ENCODE measurements at places on chromosomes 7 and 10. TPM values are rescaled to one million over a fixed set of nuclear protein-coding genes. Genes with fewer than 3 reads are reported as not detected.

Gene FAM237B
- not detected for total RNA-seq

DNA sequence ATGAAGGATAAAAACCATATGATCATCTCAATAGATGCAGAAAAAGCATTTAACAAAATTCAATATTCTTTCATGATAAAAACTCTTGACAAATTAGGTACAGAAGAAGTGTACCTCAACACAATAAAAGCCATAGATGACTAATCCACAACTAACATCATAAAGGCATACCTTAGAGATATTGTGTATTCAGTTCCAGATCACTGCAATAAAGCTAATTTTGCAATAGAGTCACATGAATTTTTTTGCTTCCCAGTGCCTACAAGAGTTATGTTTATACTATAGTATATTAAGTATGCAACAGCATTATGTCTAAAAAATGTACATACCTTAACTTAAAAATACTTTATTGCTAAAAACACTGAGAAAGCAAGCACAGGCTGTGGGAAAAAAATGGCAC lies 18.9 kb upstream of the RNF32 start:
- H3K27ac ChIP-seq = no peak overlapping the region
- no peaks in the 10 kb centered on the region for H3K27me3 ChIP-seq
- no peaks in the 10 kb centered on the region for H3K4me1 ChIP-seq
- no peaks in the 10 kb centered on the region for H3K36me3 ChIP-seq

DNA sequence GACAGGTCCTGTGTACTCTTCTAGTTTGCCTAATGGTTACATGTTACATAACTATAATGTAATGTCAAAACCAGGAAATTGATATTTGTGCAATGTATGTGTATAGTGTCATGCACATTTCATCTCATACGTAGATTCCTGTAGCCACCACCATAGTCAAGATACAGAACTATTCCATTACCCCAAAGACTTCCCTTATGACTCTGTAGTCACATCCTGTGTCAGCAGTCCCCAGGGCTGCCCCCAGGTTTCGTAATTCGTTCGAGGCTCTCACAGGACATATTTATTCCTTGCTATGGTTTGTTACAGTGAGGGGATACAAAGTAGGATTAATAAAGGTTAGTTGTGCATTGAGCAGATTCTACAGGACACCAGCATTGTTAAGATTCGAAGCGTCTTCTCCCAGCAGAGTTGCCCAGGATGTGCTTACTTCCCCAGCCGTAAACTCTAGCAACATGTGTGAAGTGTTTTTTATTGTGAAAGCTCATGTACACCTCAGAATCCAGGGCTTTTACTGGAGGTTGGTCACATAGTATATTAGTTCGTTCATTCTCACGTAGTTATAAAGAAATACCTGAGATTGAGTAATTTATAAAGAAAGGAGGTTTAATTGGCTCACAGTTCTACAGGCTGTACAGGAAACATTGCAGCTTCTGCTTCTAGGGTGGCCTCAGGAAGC lies 18.6 kb downstream of the RABGEF1 start:
- no peak overlapping the region for H3K4me3 ChIP-seq
- no peaks in the 10 kb centered on the region for H3K4me1 ChIP-seq

Gene OR2A1
- total RNA-seq = not detected

- no peaks in the 10 kb centered on the region for H3K27me3 ChIP-seq
- no peaks in the 10 kb centered on the region for H3K4me1 ChIP-seq
- no peak for DNase-seq
- no peaks in the 10 kb centered on the region for H3K36me3 ChIP-seq
- no peak overlapping the region for H3K27ac ChIP-seq
- no peak overlapping the region for H3K4me3 ChIP-seq
Observed at GRCh38 chr10:59524348-59524747, 162.0 kb upstream of the FAM13C start.

DNA sequence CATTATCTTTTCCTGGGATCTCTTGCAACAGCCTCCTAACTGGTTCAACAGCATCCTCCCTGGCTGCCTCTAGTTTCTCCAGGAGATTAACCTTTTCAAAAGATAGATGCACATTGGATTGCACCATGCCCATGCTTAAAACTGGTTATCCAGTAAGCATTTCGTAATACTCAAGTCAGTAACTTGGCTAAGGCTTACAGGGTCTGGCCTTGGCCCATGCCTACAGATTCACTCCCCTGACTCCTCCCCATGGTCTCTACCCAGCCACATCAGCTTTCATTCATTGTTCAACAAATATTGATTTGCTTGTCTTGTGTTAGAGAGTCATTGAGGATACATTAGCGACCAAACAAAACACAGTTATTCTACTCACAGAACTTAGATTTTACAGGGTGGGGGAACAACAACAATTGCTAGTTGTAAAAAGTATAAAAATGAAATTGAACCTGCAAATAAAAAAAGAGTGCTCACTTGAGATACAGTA lies 1.8 kb upstream of the KIF20B start:
- H3K27me3 ChIP-seq = no peaks in the 10 kb centered on the region
- no peaks in the 10 kb centered on the region for H3K36me3 ChIP-seq
- no peak overlapping the region for H3K27ac ChIP-seq

GRCh38 chr10:56449770-56450169 lies 88.7 kb upstream of the ZWINT start:
- no peaks in the 10 kb centered on the region for H3K36me3 ChIP-seq
- no peak overlapping the region for H3K27ac ChIP-seq
- DNase-seq = no peak
- H3K4me1 ChIP-seq = no peaks in the 10 kb centered on the region
- no peak overlapping the region for H3K4me3 ChIP-seq

DNA sequence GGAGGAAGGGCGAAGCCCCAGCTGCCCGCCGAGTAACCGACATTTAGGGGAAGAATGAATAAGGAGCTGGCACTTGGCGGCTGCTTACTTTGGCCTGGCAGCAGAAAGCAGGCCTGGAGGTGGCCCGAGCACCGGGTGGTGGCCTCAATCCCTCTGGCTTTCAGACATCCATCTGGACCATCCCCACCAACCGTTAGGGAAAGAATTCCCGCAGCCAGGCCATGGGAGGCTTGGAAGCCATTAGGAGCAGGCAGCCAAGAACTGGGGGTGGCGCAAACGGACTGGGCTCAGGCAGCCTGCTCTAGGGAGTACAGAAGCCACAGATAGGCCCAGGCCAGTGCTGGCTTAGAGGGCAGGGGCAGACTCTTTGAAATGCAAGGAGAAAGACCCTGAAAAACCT lies 132.7 kb downstream of the NEURL1 start:
- H3K4me3 ChIP-seq = no peak overlapping the region
- H3K27ac ChIP-seq = peak overlapping the region; percentile 64
- peaks cover 42% of the 10 kb centered on the region for H3K4me1 ChIP-seq
- peaks cover 8% of the 10 kb centered on the region for H3K36me3 ChIP-seq
- peak; percentile 78 for DNase-seq
- no peaks in the 10 kb centered on the region for H3K27me3 ChIP-seq

Gene HTR5A
- not detected for total RNA-seq

GRCh38 chr7:87853237-87853864 lies 22.8 kb downstream of the SLC25A40 start:
- H3K36me3 ChIP-seq = peaks cover 11% of the 10 kb centered on the region
- DNase-seq = no peak
- no peak overlapping the region for H3K27ac ChIP-seq
- no peaks in the 10 kb centered on the region for H3K4me1 ChIP-seq
- no peak overlapping the region for H3K4me3 ChIP-seq

Measured in ascending aorta (tissue), 2 donors.